ENCODE measurements at places on chromosomes 7 and 10.

DNA sequence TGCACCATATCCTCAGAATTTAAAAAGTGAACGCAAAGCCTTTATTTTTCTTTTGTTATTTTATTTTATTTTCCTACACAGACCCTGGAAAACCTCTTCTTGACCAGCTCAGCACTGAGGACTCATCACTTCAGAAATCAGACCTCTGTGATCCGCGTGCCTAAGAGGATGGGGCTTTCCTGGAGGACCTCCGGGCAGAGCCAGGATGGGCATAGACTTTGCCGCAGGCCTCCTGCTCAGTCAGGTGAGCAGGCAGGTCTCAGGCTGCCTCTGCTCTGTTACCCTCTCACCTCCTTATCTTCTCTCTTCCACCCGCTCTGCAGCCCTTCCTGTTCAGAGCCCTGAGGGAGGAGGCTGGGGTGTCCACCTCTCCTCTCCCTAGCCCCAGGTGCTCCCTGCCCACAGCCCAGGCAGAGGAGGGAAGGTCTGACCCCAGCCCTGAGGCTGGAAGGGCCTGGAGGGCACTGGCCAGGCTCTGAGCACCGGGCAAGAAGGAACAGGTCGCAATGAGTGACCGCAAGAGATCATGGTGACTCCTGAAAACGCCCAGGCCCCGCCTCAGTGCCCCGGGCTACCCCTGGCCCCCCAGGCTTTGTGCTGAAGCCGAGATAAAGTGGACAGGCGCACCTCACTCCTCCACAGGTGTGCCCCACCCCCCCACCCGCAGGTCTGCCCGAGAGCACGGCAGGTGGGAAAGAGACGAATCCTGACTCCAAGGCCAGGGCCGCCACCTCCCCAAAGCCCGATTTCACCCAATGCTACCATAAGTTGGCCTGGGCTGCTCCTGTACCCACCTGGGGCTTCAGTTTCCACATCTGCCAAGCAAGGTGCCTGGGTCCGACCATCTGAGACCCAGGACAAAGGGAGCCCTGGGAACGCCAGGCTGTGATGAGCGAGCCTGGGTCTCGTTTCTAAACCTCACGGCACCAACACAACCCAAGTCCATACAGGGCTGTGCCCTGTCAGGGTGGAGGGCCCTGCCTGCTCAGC lies 2.8 kb downstream of the CALML5 start:
- ATAC-seq: no peak

DNA sequence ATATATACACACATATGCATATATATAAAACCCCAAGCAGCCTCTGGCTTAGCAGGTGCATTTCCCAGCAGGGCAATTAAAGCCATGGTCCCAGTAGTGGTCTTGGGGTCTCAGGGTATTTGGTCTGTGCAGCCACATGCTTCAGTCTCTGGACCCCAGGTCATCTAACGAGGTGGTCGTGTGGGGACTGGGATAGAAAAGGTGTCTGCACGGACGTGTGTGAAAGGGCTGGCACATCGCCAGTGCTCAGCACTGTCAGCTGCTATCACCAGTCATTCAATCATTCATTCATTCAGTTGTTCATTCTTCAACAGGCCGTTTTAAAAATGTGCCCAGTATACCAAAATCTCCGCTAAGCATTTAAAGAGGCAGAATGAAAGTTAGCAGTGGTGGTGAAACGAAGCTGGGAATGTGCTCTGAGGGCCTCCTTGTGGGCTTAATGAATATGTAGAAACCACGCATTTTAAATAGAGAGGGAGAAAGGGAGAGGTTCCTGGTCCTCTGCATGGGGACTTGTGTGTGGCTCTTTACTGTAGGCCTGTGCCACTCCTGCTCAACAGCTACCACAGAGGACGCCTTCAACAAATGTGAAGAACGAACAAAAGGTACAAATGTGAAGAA lies 170.4 kb downstream of the EGFR start:
- ATAC-seq: no peak

- peak; percentile 31 for ATAC-seq
Observed at GRCh38 chr7:80918399-80918798, 452 bp downstream of the SEMA3C start.

- peak; percentile 48 for ATAC-seq
Observed at GRCh38 chr7:33040803-33041516, 21.6 kb downstream of the NT5C3A start.

GRCh38 chr7:8386926-8387550 lies 46.4 kb upstream of the NXPH1 start:
- ATAC-seq: no peak

- no peak for ATAC-seq
Observed at GRCh38 chr10:88883448-88883809, 3.4 kb downstream of the STAMBPL1 start.

DNA sequence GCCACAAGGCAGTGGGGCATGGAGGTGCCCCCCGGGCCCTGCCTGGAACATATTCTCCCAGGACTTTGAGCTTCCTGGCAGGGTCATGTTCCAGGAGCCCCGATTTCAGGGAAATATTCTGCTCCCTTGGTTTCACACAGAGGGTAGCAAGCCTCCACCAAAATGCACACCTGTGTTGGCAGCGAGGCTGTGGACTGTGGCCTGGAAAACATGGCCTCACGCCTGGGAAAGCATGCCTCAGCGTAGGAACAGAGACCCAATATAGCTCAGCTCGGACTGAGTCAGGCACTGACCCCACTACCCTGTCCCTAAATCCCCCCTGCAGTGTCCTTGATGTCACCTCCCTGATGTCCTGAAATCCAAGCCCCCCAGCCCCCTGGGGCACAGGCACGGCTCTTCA lies 92.0 kb downstream of the KCNMA1 start:
- ATAC-seq: no peak

DNA sequence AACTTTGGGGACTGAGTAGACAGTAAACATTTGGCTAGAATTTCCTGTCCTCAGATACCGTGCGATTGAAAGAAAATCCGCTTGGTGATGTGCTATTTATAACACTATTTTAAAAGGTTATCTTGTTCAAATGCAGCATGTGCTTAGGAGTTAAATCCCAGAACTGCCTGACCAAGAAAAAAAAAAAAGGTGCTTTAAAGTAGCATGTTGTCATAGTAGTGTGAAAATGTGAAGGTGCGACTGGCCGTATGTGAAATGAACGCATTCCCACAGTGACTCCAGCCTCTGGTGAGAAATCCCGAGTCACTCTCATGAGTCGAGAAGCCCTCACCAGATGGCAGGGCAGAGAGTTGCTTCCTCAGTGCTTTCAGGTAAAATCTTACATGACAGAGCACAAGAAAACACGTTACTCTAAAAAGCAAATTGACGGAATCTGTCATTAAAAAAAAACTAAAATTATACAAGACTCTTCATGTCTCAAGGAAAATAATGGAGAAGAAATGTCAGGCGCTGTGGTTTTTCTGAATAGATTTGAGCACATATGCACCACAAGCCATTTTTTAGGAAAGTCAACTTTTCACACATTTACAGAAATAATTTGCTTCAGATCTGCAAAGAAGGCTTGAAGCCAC lies 18.4 kb upstream of the KLF6 start:
- ATAC-seq: no peak

DNA sequence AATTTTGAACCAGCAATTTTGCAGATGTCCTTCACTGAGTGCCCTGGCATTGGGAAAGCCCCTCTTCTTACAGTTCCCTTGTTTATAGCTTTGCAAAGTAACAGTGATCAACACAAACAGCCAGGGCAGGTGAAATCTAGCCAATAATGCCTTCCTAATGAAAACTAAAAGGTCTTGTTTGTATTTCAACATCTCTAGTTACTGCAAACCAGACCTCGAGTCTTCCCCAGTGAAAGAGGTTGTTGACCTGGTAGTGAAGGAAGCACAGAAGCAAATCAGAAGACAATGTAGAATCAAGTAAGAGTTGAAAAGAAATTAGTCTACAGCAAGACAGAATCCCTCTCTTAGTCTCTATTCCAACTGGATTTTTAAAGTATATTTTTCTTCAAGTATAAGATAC lies 231.2 kb downstream of the SNX13 start:
- no peak for ATAC-seq

- no peak for ATAC-seq
Observed at GRCh38 chr7:155216475-155217272, 81.0 kb upstream of the INSIG1 start.

- no peak for ATAC-seq
Observed at GRCh38 chr7:98396768-98397167, 4.1 kb downstream of the BAIAP2L1 start.

- no peak for ATAC-seq
Observed at GRCh38 chr7:116530107-116530820, 5.4 kb downstream of the CAV1 start.

DNA sequence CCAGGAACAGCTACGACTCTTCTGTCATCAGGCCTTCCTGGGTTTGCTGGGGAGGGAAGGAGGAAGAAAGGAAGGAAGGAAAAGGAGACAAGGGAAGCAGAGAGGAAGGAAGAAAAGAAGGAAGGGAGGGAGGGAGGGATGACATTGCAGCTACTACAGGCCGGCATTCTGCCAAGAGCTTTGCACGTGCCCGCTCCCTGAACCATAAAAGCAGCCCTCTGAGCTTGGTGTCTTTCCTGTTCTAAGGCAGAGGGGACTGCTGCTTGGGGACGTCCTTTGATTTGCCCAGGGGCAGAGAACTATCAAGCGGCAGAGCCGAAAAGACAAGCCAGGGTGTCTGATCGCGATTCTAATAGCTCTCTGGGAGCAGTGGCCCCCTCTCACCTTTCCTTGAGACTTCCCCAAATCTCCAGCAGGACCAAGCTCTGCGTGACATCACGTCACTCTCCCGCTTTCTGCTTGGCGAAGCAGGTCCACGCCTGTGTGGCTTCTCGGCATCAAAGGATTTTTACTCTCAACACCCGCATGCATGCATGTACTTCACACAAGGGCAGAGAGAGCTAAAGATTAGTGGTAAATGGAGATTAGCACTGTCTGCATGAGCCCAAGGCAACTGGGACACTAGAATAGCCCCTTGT lies 167.8 kb upstream of the AUTS2 start:
- no peak for ATAC-seq

GRCh38 chr10:6203331-6204062 lies 765 bp downstream of the PFKFB3 start:
- ATAC-seq: peak; percentile 35

- ATAC-seq: peak; percentile 80
Observed at GRCh38 chr7:36389371-36390198, at the start of gene ANLN. Gene ANLN (plus strand): TSS chr7:36389862. CDS start chr7:36390027, 165 bp downstream.

DNA sequence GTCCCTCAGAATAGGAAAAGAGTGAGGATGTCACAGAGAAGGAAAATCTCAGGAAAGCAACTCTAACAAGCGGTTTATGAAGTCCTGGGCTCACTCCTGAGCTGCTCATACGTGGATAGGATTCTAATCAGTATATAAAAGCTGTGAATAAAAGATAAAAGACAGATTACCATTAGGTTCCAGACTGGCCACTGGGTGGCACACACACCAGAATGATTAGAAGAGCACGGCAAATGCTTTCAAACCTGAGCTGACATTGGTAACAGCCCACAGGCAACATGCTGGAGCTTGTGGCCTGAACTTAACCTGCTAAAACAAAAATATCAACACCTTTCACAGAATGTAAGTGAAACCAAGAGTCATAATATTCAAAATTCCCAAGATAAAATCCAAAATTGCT lies 370.8 kb downstream of the GRID1 start:
- ATAC-seq: no peak

DNA sequence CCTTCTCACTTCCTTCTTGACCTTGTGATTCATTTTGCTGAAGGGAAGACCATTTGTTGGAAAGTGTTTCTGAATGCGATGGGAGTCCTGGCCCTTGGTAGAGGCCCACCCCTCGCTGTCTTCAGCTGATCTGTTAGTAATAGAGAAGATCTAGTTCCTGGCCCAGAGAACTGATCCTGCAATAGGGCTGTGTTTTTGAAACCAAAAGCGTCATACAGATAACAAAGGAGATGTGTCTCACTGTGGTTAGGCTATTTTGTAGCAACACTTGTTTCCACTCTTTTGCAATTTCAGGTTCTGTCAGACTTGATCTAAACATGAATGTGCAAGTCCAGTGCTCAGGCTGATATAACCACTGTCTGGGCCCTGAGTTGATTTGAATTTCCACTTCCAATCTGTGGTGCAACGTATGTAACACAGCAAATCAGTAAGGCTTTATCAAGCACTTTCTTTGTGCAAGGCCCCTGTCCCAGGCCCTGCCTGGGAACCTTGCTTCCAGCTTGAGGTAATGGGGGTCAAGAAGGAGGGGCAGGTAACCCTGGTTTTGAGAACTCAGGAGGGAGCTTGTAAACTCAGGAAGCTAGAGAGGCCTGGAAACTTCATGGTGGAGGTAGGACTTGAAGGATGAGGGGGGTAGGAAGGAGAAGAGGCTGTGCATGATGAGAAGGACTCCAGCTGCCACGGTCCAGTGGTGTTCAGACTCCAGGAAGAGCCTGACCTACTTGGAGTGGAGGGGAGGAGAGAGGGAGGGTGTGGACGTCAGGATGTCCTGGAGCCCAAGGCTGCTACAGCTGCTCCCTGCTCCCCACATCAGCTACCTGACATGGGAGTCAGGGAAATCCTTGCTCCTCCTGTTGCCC lies 42.2 kb upstream of the SRGN start:
- ATAC-seq: no peak

DNA sequence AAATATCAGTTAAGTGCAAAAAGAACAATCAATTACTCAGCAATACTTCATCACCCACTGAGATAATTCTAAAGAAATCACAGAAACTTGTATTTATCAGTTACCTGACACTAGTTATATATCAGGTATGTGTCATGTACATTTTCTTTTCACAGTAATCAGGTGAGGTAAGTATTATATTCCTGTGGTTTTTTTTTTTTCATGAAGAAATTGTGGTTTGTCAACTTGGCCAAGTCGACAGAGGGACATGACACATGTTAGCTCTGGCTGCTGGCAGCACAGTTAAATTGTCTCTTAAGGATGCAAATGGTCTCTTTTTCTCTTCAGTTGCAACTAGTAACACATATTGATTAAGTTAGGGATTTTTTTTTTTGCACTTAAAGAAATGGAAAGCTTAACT lies 13.7 kb upstream of the GPR141 start:
- no peak for ATAC-seq

DNA sequence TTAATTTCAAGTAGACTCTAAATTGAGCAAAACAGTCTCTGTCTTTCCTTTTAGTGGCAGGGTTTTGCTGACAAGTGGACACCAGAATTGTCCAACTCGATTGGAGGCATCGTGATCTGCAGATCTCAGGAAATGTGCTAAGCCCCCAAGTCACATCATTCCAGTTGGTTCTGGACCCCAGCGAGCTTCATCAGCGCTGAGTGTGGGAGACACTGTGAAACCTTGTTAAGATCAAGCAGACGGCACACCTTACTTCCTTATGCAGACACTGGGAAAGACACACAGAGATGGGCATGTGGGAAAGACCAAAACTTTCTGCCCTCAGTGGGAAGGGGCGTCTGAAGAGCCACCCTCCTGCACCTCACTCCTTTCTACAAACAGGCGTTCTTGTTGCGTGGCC lies 440.8 kb downstream of the GLRX3 start:
- ATAC-seq: no peak

GRCh38 chr7:41882256-41882655 lies 179.4 kb upstream of the INHBA start:
- no peak for ATAC-seq

DNA sequence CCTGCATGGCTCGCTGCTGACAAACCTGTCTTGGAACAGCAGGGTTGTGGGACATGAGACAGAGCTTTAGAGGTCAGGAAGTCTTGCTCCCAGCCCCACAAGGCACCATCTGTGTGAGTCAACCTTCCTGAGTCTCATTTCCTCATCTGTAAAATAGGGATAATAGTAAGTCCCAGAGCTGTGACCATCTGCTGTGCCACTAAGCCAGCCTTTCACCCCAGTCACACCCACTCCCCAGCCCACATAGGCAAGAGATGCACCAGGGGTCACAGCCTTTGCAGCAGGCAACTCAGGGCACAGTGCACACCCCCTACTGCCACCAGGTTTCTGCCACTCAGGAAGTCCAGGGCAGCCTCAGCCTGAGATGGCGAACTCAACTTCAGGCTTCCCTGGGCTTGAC lies 29.4 kb upstream of the CDH23 start:
- ATAC-seq: no peak

GRCh38 chr10:122182308-122182707 lies 88.8 kb upstream of the BTBD16 start:
- no peak for ATAC-seq
